ENCODE measurements at places on chromosomes 6 and 20. TPM values are rescaled to one million over a fixed set of nuclear protein-coding genes. Genes with fewer than 3 reads are reported as not detected.

GRCh38 chr6:37059344-37060194 is 54.1 kb downstream of the FGD2 start:
- DNase-seq, result peak; percentile 87
- no peaks in the 10 kb centered on the region for H3K36me3 ChIP-seq
- peak overlapping the region; percentile 95 for H3K27ac ChIP-seq
- no peak overlapping the region for H3K4me3 ChIP-seq
- no peaks in the 10 kb centered on the region for H3K27me3 ChIP-seq

The GPR6 gene
- total RNA-seq, result not detected

The ZDHHC14 gene
- total RNA-seq, result 22.1 TPM

The OR2H1 gene
- total RNA-seq, result not detected

The SLC17A2 gene
- total RNA-seq, result not detected
